NCI-H345 (cell line): ENCODE measurements at places on chromosomes 16 and 17.
A peak's percentile ranks its signal among the peaks of the same experiment; 100 is the strongest.

DNA sequence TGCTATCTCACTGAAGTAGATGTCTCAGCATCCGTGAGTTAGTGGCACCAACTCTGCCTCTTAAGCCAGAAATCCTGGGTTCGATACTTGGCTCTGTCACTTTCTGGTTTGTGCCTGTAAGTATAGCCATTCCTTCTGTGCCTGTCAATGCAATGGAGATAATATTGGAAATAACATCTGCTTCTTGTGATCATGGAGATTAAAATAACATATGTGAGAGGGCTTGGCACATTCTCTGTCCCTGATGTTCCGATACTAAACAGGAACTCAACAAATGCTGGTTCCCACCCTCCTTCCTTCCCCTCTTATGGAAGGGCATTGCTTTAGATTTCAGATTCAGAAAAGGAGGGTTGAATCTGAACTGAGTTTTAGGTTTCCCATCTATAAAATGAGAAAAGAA is 39.8 kb downstream of the TBX4 start:
- DNase-seq, result no peak

GRCh38 chr17:28839221-28839620 is 3.4 kb downstream of the FAM222B start:
- no peak for DNase-seq

- DNase-seq, result no peak
Measured at GRCh38 chr17:22217135-22217534, 524.8 kb downstream of the KCNJ18 start.

DNA sequence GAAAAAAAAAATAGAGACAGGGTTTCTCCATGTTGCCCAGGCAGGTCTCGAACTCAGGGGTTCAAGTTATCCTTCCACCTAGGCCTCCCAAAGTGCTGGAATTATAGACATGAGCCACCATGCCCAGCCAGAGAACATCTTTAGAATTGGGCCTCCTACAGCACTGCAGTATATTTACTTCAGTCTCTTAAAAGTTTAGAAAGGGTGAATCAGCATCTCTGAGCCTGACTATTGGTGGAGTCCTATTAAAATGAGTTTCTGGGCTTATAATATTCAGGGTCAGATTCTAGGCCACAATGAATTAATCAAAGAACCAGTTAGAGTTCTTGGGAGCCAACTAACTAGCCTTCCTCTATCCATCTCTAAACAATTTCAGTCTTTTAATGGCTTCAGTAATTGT is 22.8 kb downstream of the TADA2A start:
- no peak for DNase-seq

DNA sequence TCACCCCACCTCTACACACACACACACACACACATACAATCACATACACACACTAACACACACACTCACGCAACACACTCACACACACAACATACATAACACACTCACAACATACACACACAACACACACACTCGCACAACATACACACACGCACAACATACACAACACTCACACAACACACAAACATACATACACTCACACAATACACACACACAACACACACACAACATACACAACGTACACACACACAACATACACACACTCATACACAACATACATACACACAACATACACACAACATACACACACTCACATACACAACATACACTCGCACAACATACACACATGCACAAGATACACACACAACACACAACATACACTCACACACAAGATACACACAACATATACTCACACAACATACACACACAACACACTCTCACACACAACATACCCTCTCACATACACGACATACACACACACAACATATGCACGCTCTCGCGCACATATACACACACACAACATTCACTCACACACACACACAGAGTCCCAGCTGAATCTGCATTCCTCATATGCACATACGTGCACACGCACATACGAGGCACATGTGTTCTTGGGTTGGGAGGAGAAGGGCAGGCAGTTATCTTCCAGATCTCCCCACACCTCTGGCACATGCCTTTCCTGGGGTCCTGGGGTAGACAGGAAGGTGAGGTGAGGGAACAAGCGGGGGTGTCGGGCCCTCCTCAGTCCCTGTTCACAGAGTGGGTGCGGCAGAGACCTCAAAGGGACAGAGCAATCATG is 1.1 kb downstream of the ASGR2 start:
- DNase-seq, result no peak

- DNase-seq, result peak; percentile 38
Measured at GRCh38 chr16:28298511-28298878, 6.2 kb downstream of the SBK1 start.

GRCh38 chr17:57724026-57724728 is 20.9 kb downstream of the CCDC182 start:
- DNase-seq, result no peak

DNA sequence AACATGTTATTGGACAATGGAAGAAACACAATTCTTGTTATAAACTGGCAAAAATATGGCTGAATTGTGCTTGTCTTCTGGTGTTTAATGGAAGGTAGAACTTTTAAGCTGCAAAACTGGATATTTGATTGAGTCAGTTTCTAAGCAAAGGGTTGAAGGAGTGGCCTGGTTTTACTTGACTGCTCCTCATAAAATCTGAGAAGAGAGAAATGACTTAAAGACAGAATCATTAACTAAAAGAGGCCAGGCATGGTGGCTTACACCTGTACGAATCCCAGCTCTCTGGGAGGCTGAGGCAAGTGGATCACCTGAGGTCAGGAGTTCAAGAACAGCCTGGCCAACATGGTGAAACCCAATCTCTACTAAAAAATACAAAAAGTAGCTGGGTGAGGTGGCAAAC is 770.7 kb downstream of the CDH11 start:
- DNase-seq, result no peak

DNA sequence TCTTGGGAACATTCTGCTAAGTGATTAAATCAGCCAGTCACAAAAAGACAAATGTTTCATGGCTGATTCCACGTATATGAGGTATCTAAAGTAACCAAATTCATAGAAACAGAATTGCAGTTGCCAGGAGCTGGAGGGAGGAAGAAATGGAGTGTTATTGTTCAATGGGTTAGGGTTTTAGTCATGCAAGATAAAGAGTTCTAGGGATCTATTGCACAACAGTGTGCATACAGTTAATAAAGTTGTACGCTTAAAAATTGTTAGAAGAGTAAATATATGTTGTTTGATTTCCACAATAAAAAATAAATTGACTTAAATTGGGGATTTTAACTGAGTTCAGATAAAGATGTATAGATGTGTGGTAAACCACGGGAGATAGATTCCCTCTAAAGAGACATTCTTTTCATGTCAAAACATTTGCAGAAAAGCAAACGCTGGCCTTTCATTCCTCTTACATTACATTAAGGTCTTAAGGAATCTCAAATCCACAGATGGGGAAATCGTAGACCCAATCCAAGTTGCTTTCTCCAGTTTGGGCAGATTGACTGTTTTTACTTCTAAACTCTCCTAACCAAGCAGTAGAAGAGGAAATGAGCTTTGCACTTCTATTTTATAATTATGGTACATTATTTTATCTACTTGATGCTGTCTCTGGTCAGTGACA is 4.6 kb downstream of the PRDM7 start:
- DNase-seq, result no peak

GRCh38 chr16:84095466-84095865 is 21.3 kb downstream of the MBTPS1 start:
- DNase-seq, result no peak

DNA sequence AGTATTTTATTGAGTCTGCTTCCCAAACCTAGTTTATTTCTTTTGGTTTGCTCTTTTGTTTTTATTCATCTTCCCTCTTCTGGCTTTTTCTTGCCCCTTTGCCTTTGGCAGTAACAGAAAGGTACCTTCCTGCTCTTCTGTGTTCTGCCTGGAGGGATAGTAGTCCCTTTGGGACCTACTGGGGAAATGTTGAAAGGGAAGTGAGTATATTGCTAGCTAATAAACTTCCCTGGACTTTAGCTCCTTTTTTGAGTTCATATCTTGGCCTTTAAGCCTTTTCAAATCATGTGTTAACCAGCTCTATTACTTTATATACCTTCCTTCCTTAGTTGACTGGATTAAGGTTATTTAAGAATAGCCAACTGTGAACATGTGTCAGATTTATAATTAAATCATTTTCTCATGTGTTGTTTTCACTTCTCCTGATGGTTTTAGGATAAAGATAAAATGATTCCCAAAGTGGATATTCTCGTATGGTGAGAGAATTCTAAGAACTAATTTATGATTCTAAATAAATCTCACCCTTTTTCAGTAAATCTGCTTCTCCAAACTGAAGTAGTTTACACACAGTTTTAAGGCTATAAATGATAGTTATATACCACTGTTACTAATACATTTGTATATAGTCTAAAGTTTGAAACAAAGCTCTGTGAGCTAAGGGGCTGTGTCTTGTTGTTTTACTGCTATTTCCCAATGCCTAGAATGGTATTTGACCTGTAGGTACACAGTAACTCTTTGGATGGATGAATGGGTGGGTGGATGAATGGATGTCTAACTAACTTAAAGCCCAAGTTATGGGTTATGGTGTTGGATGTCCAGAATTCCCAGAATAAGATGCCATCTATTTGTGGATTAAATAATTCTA is 45.7 kb downstream of the OMG start:
- DNase-seq, result no peak

DNA sequence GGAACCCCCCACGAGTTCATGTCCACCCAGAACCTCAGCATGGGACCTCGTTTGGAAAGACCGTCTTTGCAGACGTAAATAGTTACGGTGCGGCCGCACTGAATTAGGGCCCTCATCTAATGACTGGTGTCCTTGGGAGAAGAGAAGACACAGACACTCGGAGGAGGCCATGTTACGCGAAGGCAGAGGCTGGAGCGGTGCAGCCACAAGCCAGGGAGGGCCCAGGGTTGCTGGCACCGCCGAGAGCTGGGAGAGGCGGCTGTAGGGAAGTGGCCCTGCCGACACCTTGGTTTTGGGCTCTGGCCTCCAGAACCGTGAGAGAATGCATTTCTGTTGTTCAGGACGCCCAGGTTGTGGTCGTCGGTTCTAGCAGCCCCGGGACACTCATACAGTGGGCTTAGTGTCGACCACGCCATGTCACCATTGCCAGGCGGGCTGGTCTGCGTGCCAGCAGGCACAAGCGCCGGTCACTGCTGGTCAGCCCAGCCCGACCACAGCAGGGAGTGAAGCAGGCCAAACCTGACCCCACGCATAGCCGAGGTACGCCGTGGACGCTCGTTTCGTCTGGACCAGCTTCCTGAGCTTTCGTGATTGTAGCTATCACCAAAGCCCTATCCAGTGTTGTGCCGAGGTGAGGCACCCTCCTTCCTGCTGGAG is 10.7 kb upstream of the WDR45B start:
- no peak for DNase-seq

GRCh38 chr17:82582213-82582612 is 62.7 kb downstream of the FOXK2 start:
- DNase-seq, result no peak

- DNase-seq, result peak; percentile 86
Measured at GRCh38 chr17:38579934-38580333, 25.8 kb downstream of the SRCIN1 start.

GRCh38 chr16:72068930-72069329 is 5.9 kb downstream of the HPR start:
- DNase-seq, result no peak

DNA sequence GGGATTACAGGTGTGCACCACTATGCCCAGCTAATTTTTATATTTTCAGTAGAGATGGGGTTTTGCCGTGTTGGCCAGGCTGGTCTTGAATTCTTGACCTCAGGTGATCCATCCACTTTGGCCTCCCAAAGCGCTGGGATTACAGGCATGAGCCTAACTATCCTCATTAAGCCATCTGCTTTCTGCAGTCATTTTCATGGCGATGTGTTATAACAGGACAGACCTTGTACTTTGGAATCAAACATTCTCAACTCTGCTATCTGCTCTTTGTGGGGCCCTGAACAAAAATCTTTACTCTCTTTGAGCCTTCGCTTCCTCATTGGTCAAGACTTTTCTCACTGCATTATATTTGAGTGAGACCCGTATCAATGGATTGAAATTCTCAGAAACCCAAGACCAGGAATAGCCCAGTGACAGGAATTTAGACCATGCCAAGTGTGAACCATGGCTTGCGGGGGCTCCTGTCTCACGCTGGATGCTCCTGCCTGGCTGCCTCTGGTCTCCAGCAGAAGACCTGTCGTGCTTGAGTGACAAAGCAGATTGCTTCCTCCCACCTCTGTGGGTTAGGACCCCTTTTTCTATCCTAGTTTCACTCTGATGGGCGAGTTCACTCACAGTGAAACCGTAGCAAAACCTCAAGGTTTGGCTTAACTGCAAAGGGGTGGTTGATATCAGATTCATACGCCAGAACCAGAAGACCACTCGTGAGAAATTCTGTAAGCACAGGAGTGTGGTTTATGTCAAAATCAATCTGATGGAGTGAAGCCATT is 519.1 kb downstream of the MAF start:
- no peak for DNase-seq

GRCh38 chr16:49951574-49952195 is 73.3 kb upstream of the CNEP1R1 start:
- DNase-seq, result no peak

DNA sequence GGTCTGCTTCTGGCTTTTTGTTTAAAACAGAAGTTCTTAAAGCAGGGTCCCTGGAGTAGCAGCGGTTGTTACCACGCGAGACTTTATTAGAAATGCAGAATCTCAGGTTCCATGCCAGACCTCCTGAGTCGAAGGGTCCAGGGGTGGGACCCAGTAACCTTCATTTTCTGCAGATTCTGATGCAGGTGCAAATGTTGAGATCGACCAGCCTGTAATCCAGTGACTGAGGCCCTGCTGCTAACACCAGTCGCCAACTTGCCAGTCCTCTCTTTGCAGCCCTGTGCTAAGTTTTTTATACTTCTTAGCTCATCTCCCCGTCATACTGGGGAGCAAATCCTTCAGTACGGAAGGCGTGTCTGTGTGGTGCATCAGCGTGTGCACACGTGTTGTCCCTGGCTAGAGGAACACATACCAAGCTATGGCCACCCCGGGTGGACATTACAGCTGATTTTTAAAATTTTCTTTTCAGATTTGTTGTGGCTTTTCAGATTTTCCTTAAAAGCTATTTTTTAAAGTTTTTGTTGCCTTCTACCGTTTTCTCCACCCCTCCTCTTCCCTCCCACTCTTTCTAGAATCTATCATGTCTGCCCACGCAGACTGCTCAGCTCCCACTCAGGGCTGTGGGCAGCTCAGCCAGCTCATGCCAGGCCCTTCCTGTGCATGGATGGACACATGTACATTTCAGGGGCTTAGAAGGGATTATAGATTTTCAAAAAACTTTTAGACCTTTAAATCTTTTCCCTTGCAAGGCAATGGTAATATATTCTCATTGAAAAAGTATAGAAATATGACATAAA is 57.7 kb downstream of the MEAK7 start:
- no peak for DNase-seq

GRCh38 chr17:62860962-62861873 is 53.1 kb upstream of the MARCHF10 start:
- DNase-seq, result no peak

- DNase-seq, result no peak
Measured at GRCh38 chr17:40956401-40957254, 10.1 kb downstream of the KRT39 start.

GRCh38 chr16:9860876-9861275 is 321.4 kb downstream of the GRIN2A start:
- DNase-seq, result no peak

- no peak for DNase-seq
Measured at GRCh38 chr16:84045001-84045817, 2.6 kb upstream of the SLC38A8 start.

- DNase-seq, result no peak
Measured at GRCh38 chr17:43740541-43740940, 18.1 kb downstream of the SOST start.
